ENCODE measurements at places on chromosomes 16 and 17.

- DNase-seq = peak; percentile 28
These were observed 4.8 kb downstream of the MT1A start for GRCh38 chr16:56643080-56643778.

GRCh38 chr16:71771571-71771970 is 37.1 kb downstream of the AP1G1 start:
- no peak for DNase-seq

DNA sequence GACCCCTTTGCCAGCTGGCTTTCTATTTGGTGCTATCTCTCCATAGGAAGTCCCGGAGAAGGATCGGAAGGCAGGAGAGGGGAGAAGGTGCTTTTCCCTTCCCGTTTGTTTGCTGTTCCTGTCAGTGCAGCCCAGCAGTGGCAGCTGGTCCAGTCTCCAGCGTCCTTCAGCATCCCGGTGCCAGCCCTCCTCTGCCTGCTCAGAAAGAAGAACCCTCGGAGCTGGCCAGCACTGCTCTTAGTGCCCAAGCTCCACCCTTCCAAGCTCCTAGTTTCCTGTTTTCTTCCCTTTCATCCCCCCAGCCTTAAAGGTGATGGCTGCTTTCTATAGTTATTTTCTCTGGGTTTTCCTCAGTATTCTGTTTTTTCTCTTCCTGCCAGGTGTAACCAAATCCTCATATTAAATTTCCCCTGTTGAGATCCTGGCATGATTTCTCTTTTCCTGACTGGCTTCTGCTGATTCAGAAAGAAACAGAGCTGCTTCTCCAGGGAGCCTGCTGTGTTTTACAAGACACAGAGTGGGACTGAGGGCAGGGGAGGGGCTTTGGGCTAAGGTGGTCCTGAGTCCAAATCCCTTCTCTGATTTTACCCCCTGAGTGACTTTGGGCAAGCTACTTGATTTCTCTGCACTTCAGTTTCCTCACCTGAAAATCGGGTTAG is 186.8 kb downstream of the COPRS start:
- no peak for DNase-seq

GRCh38 chr17:246851-247421 is 65.5 kb upstream of the DOC2B start:
- DNase-seq = no peak

DNA sequence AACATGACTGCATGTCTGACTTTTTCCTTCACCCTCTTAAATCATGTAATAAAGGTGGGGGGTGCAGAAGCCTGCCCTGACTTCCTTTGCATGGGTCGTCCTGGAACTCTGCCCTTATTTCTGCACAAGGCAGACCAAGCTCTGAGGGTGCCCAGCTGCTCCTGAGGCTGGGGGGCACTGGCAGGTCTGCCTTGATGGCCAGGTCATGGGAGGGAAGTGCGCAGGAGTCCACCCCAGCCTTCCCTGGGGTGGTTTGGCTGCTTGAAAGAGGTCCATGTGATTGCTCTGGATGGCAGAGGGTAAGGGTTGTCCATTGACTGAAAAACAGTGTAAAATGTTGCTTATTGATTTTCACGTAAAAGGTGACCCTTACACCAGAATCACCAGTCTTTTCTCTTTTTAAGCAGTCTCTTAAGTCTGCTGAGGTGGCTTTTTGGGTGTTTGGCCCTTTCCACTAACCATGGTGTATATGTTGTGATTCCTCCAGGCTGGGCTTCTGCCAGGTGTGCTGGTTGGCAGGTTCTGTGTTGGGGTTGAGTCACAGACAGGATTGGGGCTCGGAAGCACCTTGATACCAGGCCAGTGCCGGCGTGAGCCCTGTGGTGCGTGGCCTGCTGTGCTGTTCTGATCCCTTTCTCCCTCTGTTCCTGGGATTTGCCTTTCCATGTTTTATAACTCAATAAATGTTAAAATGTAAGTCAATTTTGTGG is 19.4 kb downstream of the DHX38 start:
- no peak for DNase-seq

- no peak for DNase-seq
These were observed 15.9 kb downstream of the CMTM3 start for GRCh38 chr16:66620429-66620795.

GRCh38 chr17:7411427-7411750 is 3.7 kb downstream of the NLGN2 start:
- DNase-seq = no peak

DNA sequence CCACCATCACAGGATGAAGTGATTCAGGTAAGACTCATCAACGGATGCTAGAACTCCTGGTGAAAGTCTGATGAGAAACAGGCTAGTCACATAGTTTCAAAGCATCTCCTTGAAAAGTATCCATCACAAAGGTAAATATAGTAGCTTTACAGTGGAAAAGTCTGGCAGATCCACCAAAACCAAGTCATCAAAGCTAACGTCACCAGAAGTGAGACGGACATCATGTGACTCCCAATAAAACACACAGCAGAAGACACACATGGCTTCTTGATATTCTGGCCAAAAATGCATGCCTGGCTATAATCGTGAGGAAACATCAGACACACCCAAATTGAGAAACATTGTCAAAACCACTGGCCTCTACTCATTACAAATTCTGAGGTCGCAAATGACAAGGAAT is 17.9 kb upstream of the TRPV3 start:
- no peak for DNase-seq

DNA sequence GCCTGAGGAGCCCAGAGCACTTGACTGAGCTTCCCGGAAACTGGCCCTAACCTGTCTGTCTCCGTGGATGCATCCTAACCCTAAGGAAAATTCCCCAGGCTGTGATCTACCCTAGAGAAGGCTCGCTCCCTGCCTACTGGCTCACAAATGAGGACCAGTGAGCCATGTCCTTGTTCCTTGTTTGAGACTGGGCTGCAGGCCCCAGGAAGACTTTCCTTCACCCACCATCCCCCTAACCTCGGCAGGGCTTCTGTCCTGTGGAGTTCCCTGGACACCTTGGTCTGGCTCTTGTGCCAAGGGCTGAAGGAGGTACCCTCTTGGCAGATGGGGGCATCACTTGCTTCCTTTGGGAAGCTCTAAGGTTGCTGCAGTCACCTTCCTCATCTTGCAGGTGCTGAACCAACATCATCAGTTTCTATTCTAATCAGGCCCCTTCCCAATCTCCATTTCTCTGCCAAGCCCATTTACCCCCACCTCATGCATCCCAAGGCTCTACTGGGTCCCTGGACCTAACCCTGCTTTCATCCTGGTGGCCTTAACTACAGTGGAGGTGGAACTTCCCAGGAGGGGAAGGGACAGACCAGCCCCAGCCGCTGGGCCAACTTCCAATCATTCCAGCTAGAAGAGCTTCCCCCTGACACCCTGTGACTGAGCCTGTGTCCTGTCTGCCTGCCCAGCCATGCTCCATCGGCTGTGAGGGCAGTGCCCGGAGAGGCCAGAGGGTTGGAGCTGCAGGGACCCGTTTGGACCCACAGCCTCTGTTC is 12.4 kb downstream of the RNF40 start:
- no peak for DNase-seq

All from GM19239 (cell line).